ENCODE measurements at places on chromosomes 11 and 22.
A peak's percentile ranks its signal among the peaks of the same experiment; 100 is the strongest.

GRCh38 chr11:121892131-121892681 lies 223.8 kb downstream of the BLID start:
- DNase-seq: peak; percentile 88

- no peak for DNase-seq
Measured at GRCh38 chr22:39267974-39268373, 23.2 kb upstream of the PDGFB start.

DNA sequence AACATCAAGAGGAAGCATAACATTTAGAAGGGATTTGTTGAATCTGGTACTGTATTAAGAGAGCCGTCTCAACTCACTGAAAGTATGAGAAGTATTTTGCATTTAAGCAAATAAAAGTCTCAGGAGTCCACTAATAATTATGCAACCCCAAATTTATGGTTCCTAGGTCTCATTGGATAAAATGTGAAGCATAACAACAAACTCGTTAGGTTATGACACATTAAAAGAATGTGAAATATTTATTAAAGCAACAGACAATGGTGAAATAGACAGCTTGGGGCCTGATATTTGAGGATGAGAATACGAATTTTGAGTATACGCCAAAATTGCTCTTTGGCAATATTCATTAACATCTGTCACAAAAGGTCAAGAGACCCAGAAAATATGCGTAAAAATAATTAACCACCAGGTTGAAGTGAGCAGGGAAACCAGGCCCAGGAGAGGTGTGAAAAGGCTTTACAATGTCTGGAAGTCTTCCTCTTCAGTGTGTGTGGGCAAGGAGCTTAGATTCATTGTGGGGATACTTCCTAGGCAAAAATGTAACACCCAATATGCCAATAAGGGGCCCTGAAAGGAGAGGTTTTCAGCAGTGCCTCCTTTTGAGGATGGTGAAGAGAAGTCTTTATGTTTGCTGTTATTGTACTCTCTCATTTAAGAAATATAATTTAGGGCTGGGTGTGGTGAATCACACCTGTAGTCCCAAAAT lies 89.2 kb downstream of the FDX1 start:
- DNase-seq: peak; percentile 86

DNA sequence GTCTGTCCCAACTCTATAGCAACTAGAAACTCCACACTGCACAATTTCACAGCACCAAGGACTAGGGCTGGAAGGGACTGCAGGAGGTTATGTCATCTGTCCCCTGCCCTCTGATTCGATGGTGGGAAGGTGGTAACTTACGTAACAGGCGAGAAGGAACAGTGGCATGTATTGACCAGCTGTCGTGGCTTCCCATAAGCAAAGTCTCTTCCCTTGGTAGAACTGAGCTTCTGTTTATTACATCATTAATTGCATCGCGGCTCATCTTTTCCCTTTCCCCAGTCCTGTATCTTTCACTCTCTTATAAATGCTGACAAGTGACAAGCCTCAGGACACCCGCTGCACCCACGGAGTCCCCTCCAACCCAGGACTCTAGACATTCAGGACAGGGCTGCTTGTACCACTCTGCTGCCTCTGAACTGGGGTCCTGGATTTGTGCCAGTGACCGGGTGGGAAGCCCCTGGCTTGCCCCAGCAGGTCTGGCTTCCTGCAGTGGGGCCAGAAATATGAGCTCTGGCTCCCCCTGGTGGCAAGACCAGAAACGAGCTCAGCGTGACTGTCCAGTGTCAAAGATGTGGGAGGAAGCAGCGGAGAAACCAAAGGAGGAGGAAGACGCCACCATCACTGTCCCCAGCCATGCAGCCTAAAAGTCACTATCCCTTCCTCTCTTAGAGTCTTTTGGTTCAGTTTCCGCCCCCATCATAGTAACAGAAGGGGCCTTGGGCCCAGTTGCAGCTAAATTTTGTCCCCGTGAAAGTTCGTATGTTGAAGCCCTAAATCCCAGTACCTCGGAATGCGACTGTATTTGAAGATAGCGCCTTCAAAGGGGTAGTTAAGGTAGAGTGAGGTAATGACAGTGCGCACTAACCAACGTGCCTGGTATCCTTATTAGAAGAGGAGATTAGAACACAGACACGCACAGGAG lies 84.5 kb downstream of the ISX start:
- DNase-seq: no peak

DNA sequence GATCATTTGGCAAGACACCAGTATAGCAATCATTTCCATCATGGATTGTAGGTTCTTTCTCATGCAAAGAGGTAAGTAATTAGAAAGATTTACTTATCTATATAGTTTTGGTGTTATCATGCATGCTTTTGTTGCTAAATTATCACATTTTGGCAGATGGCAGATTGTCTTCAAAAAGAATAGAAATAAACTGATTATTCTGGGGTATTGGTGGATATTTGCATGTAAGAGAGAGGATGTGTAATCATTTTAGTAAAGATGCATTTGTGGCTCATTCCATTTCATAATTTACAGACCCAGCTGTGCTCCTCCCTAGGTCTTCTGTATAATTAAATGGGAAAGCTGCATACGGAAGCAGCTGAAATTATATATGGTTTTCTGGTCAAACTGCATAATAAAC lies 875.7 kb upstream of the ANO3 start:
- no peak for DNase-seq

GRCh38 chr11:14522245-14522644 lies 2.1 kb upstream of the PSMA1 start:
- DNase-seq: no peak
